ENCODE measurements at places on chromosomes 2 and 18.

- peak; percentile 63 for DNase-seq
These were observed 76.7 kb downstream of the MRPS9 start for GRCh38 chr2:105114551-105114950.

- DNase-seq: peak; percentile 65
These were observed 155.9 kb downstream of the ESCO1 start for GRCh38 chr18:21444465-21445212.

GRCh38 chr2:69087912-69088240 lies 74.9 kb downstream of the ANTXR1 start:
- DNase-seq: peak; percentile 13

GRCh38 chr2:32363597-32363996 lies 6.8 kb downstream of the BIRC6 start:
- no peak for DNase-seq

DNA sequence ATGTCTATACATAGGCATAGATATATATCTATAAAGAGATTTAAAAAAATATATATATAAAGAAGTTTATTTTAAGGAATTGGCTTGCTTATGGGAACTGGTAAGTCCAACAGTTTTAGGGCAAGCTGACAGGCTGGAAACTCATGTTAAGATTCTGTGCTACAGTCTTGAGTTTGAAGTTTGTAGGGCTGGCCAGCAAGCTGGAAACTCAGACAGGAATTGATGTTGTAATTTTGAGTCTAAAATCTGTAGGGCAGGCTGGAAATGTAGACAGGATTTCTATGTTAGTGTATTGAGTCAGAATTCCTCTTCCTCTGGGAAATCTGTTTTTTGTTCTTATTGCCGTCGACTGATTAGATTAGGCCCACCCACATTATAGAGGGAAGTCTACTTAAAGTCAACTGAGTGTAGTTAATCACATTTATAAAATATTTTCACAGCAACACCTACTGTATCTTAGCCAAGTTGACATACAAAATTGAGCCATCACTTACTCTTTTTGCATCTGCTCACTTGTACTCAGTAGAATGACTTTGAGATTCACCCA lies 60.8 kb downstream of the PHLPP1 start:
- no peak for DNase-seq

GRCh38 chr18:63356272-63356896 lies 10.6 kb downstream of the KDSR start:
- DNase-seq: no peak

DNA sequence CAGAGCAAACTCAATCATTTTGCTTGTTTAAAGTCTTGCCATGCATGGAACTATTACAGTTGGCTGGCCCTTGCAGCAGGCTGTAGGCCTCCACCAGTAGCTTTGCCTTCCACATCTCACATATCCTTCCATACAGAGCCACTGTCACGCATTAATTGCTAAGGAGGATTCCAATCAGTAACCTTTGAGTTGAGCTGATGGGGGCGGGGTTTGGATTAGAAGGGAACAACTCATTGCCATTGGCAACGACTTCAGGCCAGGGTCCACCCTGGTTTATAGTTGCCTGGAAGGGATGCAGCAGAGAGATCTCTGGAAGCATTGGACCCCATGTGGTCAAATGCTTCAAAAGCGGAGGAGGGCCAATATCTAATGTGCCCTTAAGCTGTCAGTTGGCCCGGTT lies 63.3 kb upstream of the TTC39C start:
- DNase-seq: no peak

DNA sequence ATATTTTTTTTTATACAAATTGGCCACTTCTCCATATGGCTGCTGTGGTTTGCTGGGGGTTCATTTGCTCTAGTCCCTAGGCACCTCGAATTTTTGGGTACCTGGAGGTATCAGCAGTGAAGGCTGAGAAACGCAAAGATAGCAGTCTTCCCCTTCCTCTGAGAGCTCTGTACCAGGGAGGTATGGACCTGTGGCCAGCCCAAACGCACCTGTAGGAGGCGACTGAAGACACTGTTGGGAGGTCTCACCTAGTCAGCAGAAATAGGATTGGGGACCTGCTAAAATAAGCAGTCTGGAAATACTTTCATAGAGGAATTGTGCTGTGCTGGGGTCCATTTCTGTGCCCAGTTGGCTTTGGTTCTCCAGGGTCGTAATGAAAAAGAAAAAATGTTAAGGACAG lies 292.2 kb upstream of the CYP26B1 start:
- no peak for DNase-seq

- DNase-seq: no peak
These were observed 239.1 kb downstream of the SCG2 start for GRCh38 chr2:223363085-223363484.

DNA sequence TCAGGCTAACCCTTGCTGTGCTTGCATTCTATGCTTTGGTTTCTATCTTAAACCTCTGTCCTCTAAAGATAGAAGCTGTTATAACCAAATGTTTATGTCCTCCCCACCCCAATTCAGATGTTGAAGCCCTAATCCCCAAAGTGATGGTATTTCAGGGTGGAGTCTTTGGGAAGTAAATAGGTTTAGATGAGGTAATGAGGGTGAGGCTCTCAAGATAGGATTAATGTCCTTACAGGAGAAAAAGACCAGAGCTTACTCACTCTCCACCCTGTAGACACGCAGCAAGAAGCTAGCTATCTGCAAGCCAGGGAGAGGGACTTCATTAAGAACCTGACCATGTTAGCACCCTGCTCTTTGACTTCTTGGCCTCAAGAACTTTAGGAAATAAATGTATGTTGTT lies 362.5 kb downstream of the ERBB4 start:
- no peak for DNase-seq

DNA sequence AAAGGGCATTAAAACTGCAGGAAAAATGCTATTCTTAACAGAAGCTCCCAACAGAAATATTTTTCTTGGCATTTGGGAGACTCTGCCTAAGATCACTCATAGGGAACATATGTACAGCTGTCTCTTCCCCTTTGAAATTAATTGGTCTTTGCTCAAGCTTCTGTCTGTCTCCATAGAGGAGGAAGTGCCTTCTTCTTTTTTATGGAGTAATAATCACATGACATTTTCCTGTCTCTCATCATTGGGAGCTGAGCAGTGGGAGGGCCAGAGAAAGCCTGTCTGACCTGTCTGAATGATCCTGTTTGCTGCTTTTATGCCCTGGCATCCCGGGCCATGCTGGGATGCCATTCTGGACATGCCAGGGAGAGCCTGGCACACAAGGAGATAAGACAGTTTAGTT lies 145.6 kb downstream of the AQP4 start:
- DNase-seq: no peak

GRCh38 chr18:39524370-39524769 lies 1958.8 kb upstream of the CELF4 start:
- no peak for DNase-seq

DNA sequence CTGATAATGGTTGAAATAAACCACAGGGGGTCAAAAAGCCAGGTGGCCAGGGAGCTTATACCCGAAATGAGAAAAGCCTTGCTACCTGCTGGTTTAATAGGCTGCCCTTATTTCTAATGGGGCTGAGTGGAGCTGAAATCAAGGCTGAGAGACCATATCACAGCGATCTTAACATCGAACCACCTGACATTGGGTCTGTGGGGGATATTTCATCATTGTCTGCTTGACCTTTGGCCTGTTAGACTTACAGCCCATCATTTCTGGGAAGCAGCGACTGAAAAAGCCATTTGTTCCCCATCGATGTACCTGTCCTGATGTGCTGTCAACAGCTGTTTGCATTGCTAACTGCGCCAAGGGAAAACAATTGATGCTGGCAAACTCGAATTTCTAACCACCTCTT lies 199.7 kb upstream of the SLC14A2 start:
- DNase-seq: no peak

GRCh38 chr2:131011486-131011885 lies 81.8 kb downstream of the FAM168B start:
- no peak for DNase-seq

GRCh38 chr2:195322324-195322723 lies 334.7 kb upstream of the SLC39A10 start:
- DNase-seq: peak; percentile 1

- DNase-seq: no peak
These were observed 75.2 kb upstream of the RBMS1 start for GRCh38 chr2:160568856-160569255.

GRCh38 chr2:53544871-53545558 lies 222.6 kb upstream of the CHAC2 start:
- DNase-seq: no peak

DNA sequence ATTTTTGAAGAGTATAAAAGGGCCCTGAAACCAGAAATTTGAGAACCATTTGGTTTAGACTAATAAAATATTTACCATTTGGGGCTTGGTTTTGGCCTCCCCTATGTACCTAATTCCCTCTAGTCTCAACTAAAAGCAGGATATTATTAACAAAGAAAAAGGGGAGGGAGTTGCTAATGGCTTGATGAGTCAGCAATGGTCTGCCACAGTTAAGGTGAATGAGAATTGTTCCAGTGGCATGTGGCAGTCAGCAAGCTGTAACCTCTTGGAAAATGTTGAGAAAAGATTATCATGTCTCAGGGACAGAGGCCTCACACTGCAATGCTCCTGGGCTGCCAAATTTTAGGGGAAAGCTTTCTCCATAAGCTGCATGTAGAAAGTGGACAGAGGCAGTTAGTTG lies 20.1 kb upstream of the SLC39A10 start:
- DNase-seq: no peak

DNA sequence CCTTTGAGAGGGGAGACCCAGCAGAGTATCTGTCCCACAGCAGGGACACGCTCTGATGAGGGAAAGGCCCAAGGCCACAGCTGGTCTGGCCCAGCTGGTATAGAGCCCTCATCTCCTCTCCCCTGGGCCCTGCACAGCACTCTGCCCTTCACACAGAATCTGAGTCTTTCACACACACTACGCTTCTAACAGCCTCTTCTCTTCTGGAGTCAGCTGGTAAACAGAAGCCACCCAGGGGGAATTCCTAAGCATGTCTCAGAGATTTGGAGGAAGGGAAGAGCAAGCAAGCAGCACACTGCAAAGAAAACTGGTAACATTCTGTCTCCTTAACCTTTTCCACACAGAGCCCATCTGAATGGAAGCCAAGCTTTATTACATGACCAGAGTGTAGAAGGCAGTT lies 121.1 kb upstream of the ACAA2 start:
- DNase-seq: peak; percentile 25

DNA sequence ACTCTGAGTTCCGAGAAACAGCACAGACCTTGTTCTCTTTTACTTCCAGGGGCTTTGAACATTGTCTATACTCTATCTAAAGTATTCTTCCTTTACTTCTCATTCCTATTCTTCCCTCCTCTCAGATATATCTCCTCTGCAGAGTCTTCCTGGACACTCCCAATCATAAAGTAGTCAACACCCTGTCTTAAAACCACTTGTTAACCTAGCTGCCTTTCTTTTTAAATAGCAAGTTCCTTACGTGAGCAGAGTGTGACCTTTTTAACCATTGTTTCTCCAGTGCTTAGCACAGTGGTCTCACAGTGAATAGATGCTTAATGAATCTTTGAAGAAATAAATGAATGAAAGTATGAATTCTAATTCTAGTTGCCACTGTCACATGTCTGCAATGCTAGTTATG lies 47.4 kb downstream of the PTRHD1 start:
- DNase-seq: no peak
